ENCODE measurements at places on chromosomes 1 and 21.

GRCh38 chr1:26826261-26827105 lies at the start of gene ZDHHC18:
Gene ZDHHC18 (plus strand): TSS chr1:26826688. CDS start chr1:26826805, 117 bp downstream.
- peak; percentile 94 for DNase-seq

- no peak for DNase-seq
Observed at GRCh38 chr1:109283748-109284600, 1.0 kb upstream of the PSRC1 start.

DNA sequence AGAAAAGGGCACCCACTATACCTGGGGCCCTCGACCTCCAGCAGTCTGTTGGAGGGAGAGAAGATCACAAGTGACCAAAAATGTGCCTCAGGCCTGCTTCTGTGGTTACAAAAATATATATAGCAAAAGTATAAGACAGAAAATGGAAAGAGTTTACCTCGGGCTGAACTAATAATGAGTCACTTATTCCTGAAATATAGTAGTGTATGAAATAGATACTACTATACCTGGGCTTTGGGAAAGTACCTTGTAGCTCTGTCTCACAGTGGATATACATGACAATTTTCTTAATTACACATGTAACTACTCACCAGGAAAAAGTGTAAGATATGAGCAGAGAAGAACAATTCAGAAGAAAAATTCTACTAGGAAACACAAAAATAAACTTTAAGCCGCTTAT lies 7.3 kb upstream of the APCS start:
- DNase-seq: no peak

DNA sequence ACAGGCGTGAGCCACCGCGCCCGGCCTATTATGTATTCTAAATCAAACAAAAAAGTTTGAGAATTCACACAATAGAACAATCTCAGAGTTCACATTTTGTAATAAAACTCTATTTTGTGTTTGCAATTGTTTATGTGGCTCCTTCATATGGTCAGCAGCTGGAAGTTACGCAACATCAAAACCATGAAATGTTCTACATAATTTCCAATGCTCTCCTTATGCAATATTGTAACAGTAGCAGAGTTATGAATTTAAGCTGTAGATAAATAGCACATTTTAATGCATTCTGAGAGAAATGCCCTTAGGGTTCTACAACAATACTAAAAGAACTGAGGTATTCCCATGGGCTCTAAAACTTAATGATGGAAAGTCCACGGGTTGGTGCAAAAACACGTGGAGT lies 62.3 kb upstream of the COL11A1 start:
- DNase-seq: no peak

DNA sequence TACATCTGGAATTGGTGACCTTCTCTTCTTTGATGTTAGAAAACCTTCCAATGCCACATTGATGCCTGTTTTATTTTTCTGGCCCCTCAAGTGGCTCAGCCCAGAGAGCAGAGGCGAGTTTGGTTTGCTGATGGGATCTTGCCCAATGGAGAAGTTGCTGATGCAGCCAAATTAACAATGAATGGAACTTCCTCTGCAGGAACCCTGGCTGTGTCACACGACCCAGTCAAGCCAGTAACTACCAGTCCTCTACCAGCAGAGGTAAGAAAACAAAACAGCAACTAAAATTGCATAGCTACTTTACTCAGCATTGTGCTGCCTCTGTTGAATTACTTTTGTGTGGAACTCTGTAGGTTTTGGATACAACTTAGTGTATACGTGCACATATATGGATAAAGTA lies 97.6 kb downstream of the CC2D1B start:
- DNase-seq: no peak

- DNase-seq: no peak
Observed at GRCh38 chr21:39359382-39359781, 10.5 kb upstream of the HMGN1 start.

GRCh38 chr1:181120924-181121323 lies 32.4 kb downstream of the IER5 start:
- no peak for DNase-seq

- DNase-seq: no peak
Observed at GRCh38 chr21:31943561-31943960, 70.7 kb downstream of the HUNK start.

- no peak for DNase-seq
Observed at GRCh38 chr1:40251456-40251855, 3.7 kb downstream of the TMCO2 start.

- no peak for DNase-seq
Observed at GRCh38 chr1:156903328-156904091, 10.0 kb downstream of the PEAR1 start.

- no peak for DNase-seq
Observed at GRCh38 chr1:112687361-112687760, 12.9 kb downstream of the MOV10 start.

DNA sequence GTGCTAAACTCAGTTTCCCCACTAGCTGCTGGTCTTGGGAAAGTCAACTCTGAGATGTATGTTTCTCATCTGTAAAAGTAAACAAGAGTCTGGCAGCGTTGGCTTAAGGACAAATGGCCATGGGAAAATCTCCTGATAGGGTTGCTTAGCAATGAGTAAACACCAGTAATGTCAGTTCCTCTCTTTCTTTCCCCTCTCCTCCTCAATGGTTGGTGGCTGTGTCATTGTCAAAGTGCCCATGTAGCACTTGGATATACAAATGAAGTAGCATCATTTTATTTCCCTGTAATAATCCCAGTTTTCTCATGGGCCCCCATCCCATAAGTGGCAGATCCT lies 2.2 kb upstream of the FYB2 start:
- no peak for DNase-seq

DNA sequence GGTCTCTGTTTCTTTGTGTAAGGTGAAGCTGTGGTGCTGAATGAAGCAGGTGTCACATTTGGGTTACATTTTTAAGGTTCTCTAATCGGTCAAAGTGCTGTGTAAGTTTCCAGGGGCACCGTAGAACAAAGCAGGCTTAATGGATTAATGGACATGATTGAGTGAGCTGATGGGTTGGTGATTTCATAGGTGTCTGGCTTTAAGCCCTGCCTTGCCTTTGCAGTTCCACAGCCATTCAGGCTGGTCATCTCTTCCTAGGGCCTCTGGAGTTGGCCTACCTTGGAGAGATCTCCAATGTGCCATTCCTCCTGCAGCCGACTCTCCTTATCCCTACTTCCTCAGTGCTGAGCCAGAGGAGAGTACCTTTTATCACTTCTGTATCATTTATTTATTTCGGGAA lies 15.2 kb downstream of the GALNT2 start:
- no peak for DNase-seq

DNA sequence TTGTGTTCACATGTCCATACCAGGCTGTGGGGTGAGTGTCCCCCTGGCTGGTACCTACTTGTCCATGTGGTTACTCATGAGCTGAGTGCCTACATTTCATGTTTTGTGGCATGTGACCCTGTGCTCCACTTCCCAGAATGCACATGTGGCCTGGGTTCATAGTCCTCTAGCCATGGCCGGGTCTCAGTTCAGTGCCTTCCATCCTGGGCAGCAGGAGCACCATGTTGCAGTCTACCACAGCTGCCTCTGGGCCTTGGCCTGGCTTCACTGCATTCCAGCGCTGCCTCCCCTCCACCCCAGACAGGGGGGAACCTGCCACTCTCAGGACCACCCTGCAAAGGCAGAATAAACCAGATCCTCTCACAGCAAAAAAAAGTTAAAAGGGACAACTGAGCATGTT lies 5.5 kb downstream of the CEPT1 start:
- no peak for DNase-seq

- no peak for DNase-seq
Observed at GRCh38 chr21:44473915-44474555, 18.7 kb downstream of the LRRC3 start.

DNA sequence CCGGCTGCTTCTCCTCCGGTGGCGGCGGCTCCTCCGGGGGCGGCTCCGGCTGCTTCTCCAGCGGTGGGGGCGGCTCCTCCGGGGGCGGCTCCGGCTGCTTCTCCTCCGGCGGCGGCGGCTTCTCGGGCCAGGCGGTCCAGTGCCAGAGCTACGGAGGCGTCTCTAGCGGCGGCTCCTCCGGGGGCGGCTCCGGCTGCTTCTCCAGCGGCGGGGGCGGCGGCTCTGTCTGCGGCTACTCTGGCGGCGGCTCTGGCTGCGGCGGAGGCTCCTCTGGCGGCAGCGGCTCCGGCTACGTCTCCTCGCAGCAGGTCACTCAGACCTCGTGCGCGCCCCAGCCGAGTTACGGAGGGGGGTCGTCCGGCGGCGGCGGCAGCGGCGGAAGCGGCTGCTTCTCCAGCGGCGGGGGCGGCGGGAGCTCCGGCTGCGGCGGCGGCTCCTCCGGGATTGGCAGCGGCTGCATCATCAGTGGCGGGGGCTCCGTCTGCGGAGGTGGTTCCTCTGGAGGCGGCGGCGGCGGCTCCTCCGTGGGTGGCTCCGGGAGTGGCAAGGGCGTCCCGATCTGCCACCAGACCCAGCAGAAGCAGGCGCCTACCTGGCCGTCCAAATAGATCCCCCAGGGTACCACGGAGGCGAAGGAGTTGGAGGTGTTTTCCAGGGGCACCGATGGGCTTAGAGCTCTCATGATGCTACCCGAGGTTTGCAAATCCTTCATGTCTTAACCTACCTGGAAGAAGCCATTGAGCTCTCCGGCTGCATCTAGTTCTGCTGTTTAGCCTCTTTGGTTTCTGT lies 2.0 kb downstream of the LORICRIN start:
- DNase-seq: peak; percentile 60

- no peak for DNase-seq
Observed at GRCh38 chr1:113617438-113618141, 141.7 kb downstream of the PHTF1 start.

GRCh38 chr1:61844006-61844405 lies 101.7 kb downstream of the PATJ start:
- DNase-seq: no peak

- DNase-seq: peak; percentile 25
Observed at GRCh38 chr1:54709547-54710292, 5.9 kb upstream of the TTC4 start.

DNA sequence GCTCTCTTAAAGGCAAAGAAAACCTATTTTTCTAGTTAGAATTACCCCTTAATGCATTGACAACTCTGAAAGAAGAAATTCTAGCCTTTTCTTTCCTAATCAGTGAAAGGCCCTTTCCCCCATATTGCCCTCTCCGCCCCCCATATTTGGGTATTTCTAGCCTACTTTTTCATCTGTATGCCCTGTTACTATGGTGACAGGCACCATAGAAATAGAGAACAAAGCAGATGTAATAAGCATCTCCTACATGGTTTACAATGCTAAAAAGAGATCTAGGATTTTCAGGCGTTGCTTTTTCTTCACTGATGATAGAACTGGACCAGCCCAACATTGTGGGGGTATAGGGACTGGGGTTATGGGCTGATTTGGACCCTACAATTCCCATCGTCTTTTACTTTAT lies 14.5 kb downstream of the LRRC8B start:
- no peak for DNase-seq

DNA sequence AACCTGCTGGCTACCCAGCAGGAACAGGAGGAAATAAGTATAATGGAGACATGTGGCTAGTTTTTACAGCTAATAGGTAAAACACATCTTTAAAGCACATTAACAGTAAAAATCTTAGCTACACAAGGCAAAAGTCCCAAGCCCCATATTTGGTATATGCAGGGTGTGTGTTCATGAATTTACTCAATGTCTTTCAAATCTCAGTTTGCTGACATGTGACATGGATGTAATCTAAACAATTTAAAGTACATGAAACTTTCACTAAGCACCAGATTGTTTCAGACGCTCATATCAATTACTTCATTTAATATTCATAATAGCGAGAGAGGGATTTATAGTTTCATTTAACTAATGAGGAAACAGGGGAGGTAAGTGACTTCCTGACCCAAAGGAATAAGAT lies 3.9 kb downstream of the TACSTD2 start:
- no peak for DNase-seq

- DNase-seq: no peak
Observed at GRCh38 chr1:2437617-2438016, 25.3 kb upstream of the PEX10 start.

- no peak for DNase-seq
Observed at GRCh38 chr1:61109910-61110309, 27.5 kb downstream of the NFIA start.

DNA sequence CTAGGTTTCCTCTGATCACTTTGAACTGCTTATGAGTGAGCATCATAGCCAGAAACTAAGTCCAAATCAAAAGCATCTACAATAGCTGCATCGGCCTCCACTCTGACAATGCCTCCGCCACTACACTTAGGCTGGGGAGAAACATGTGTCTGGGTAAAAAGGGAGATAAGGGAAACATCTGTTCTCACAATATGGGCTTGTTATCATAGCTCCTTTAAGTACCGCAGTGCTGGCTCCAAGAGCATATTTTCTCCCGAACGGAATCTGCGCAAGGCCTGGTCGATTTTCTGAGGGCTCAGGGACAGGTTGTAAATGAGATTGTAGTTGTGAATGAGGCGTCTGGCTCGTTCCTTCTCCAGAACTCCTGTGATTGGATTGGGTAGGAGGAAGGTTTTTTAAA lies 63.9 kb upstream of the CYP2J2 start:
- no peak for DNase-seq

- no peak for DNase-seq
Observed at GRCh38 chr1:24745711-24746413, 615 bp downstream of the CLIC4 start.

DNA sequence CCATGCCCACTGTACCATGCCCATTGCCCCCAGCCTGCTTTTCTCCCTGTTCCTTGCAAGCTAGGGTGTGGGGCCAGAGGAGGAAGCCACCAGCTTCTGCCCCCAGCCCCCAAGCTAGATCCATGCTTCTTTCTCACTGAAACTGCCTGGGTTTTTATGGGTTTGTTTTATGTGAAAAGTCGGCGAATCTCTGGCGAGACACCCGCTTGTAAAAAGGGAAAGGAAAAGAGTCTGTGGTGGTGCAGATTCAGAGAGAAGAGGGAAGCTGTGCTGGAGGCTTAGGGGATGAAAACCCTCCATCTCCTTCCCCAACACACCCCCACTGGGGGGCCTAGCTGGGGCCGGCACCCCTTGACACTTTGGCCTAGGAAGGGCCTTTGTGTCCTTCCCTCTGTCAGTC lies 26.2 kb downstream of the GRHL3 start:
- no peak for DNase-seq

- no peak for DNase-seq
Observed at GRCh38 chr1:121417325-121417923, 232.6 kb downstream of the SRGAP2C start.

GRCh38 chr21:35168735-35169134 lies 119.6 kb upstream of the RUNX1 start:
- DNase-seq: no peak

- DNase-seq: no peak
Observed at GRCh38 chr1:22550021-22550420, 13.3 kb upstream of the EPHA8 start.

- DNase-seq: no peak
Observed at GRCh38 chr1:181541947-181542346, 58.6 kb downstream of the CACNA1E start.

- DNase-seq: no peak
Observed at GRCh38 chr1:164417016-164417704, 141.8 kb upstream of the PBX1 start.

DNA sequence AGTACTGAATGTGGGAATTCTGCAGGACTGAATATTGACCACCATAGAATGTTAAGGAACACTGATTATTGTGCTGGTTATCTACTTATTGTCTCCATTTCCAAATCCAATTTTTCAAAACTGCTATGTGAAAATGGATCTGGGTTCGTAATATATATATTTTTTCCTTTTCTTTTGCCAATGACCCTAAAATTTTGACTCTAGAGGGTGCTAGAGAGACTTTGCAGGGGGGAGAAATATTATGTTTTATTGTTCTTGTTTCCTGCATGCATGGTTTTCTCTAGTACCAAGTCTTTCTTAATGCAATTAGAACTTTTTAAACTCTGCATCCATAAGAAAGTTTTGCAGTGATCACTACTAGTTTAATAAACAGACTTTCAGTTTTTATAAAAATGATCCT lies 1256.9 kb downstream of the BRINP3 start:
- DNase-seq: no peak

GRCh38 chr1:169484683-169485430 lies 887 bp downstream of the SLC19A2 start:
- DNase-seq: peak; percentile 39
